ENCODE measurements at places on chromosomes 6 and 20.

- no peak for DNase-seq
Measured at GRCh38 chr20:17935186-17935585, 33.4 kb downstream of the SNX5 start.

- DNase-seq = no peak
Measured at GRCh38 chr6:70957284-70957617, 391 bp upstream of the B3GAT2 start.

- DNase-seq = peak; percentile 86
Measured at GRCh38 chr6:126721581-126722160, 381.8 kb downstream of the CENPW start.

DNA sequence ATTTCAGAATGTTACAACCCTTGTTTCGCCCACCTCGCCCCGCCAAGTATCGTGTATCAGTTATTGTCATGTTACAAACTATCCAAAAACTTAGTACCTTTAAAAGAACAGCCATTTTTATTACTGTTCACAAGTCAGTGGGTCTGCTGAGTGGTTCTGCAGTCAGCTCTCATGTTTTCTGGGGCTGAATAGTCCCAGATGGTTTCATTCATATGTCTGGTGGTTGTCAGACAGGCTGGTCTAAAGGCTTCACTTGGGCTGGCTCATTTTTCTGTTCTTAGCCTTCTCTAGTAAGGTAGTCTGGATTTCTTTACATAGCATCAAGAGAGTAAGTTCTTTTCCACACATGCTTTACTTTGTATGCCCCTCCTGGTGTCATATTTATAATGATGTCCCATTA is 8.6 kb downstream of the ZNF292 start:
- no peak for DNase-seq

DNA sequence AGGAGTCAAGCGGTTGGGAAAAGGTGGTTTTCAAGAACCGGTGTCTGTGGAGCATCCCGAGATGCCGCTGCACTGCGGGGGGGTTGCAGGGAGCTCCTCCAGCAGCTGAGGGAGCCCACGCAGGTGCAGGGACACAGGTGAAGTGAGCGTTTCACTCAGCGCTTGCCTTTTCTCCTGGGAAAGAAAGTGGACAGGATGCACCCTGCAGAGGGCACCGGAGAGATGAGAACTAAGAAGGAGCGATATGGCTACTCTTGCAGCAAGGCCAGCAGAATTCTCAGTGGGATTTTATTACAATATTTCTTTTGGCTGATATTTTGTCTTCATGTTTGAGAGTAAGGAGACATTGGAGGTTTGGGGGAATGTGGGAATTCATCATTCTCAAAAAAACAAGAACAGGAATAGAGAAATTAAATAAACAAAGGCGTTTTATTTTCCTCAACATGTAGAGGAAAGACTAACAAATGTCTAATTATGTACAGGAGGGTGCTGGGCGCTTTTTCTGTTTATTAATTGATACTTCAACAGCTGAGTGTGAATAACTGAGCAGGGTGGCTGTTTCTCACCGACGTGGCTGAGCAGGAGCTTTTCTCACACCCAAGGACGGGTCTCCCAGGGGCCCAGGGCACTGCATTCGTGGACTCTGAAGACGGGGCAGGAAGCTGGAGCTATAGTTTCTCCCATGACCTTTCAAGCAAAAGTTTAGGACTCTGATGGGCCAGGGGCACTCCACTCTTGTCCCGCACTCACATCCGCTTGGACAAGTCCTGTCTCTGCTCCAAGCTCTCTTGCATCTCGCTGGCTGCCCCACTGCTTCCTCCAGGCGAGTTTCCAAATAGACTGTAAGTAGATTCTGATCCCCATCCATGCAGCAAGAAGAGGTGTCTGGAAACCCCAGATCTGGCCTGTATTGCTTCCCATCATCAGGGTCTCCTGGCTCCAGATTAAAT is 176.1 kb downstream of the SMOC2 start:
- DNase-seq = no peak

DNA sequence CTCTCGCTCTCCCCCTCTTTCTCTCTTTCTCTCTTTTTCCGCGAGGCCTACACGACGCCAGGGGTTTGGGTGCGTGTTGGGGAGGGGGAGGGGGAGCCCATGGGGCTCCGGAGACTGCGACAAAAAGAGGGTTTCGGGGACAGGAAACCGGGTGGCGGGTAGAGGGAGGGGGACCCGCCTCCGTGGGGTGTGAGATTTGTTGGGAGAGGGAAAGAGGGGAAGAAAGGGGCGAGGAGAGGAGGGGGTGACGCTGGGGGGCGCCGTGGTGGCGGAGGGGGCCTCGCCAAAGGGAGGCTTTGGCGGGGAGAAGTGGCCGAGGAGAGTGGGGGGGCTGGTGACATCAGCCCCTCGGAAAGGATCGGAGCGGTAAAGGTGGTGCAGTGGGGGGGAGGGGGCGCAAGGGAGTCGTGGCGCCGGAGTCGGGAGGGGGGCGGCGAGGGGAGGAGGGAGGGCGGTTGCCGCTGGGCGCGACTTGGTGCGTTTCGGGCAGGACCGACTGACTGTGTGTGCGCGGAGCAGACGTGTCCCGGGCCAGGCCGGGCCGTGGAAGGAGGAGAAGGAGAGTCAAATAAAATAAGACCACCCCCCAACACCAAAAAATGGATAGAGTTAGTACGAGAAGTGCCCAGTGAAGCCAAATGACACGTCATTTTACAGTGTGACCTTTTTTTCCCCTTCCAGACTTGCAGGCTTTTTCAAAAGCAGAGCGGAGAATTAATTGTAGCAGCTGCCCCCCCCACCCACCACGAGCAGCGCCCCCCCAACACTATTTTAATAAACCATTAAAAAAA is 39.8 kb downstream of the GNAS start:
- no peak for DNase-seq

- no peak for DNase-seq
Measured at GRCh38 chr20:14717134-14717999, 380.0 kb upstream of the FLRT3 start.

DNA sequence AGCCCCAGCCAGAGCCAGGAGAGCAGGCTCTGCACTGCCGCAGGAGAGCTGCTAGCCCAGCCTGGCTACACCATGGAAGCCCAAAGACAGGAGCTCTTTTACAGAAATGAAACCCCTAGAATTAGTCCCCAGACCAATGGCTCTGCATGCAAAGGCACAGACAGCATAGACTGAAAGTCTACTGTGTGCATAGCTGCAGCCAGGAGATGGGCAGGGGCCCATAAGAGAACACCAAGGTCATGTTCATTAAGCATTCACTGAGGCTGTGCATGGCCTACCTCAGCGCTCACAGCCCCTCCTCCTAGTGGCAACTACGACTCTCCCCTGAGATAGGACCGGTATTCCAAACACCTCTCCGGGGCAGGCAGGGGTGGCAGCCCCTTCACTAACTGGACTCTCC is 34.9 kb downstream of the SNX5 start:
- no peak for DNase-seq

DNA sequence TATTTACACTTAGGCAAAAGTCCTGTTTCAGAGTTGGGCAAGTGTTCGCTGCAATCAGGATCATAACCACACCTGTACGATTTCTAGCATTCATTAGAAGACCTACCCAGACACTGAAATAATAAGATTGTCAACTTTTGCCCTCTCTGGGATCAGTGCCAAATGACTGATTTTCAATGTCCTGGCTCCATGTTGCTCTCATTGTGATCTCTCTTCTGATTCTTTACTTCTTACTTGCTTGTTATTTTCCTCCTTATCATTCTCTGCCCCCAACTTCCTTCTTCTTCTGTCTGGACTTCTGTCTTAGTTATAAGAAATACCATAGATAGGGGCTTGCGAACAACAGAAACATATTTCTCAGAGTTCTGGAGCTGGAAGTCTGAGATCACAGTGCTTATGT is 94.4 kb upstream of the BMP2 start:
- no peak for DNase-seq

DNA sequence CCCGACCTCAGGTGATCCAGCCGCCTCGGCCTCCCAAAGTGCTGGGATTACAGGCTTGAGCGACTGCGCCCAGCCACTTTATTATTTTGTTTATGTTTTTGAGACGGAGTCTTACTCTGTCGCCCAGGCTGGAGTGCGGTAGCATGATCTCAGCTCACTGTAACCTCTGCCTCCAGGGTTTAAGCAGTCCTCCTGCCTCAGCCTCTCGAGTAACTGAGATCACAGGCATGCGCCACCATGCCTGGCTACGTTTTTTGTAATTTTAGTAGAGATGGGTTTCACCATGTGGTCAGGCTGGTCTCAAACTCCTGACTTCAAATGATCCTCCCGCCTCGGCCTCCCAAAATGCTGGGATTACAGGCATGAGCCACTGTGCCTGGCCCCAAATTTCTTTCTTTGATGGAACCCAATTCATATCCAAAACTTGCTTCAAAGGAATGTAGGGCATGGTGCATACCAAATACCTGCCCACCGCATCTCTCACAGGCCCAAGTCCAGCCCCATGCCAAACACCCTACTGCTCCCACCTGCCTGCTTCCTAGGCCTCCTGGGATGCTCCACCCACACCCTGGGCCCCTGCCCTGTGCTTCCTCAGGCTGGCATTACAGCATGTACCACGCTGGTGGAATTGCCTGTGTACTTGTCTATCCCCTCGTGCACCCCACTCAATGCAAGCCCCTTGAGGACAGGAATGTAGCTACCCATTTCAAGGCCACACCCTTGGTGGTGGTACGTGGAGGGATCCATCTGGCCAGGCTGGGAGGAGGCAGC is 4.9 kb upstream of the HMGA1 start:
- DNase-seq = no peak

DNA sequence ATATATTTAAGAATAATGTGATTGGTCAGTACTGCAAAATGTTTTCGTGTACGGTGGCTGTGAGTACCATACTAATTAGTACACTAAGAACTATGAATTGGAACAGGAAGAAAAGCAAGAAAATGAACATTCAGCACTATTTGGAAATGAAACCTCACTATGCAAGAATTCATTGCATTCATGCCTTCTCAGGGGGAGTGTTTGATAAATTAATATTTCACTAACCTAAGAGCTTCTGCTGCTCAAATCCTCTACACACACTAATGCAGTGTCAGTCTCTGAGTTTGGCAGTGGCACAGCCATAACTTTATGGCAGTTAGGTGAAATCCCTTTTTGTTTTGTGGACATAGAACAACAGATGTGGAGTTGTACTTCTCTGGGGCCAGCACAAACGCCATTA is 60.1 kb downstream of the SLC16A10 start:
- DNase-seq = no peak

GRCh38 chr6:81906041-81906440 is 153.6 kb upstream of the TENT5A start:
- DNase-seq = no peak

GRCh38 chr6:45665859-45666258 is 288.1 kb upstream of the SUPT3H start:
- no peak for DNase-seq

GRCh38 chr6:90893400-90893799 is 306.5 kb upstream of the MAP3K7 start:
- no peak for DNase-seq

GRCh38 chr6:166097914-166098522 is 69.6 kb downstream of the TBXT start:
- DNase-seq = no peak

DNA sequence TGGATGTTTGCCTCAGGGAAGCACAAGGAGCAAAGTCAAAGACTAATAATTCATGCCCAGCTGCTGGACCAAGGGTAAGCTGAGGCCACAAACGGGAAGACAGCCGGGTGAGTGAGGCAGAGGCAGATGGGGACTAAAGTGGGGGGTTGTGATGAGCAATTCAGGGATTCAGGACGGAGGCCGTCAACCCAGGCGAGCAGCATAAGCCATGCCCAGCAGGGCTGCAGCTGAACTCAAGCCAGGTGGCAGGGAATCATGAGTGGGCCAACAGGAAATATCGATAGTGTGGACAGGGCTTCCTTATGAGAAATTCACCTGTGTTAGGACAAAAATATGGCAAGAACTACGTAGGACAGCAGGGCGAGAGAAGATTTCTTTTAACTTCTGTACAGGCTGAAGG is 246.8 kb downstream of the CDC5L start:
- DNase-seq = no peak

- no peak for DNase-seq
Measured at GRCh38 chr20:8805737-8806442, 263.0 kb upstream of the PLCB4 start.

GRCh38 chr6:160071805-160072690 is 49.6 kb upstream of the SLC22A1 start:
- no peak for DNase-seq

DNA sequence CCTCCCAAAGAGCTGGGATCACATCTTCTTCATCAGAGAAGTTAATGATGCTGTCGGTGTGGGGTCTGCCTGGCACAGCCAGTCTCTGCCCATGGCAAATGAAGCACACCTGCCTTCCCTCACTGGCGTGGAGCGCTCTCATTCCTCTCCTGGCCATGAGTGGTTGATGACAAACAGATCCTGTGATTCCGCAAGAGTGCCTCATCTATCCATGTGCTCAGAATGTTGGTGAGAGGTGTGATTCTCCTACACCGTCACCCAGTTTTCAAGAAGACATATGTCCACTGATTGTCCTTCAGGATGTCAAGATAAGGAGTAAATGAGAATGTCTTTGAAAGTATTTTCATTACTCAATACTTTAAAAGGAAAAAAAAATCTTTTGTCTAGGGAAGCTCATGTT is 97.5 kb upstream of the GGTLC1 start:
- DNase-seq = no peak

GRCh38 chr6:20426177-20427082 is 24.8 kb downstream of the E2F3 start:
- no peak for DNase-seq

- DNase-seq = no peak
Measured at GRCh38 chr6:5172897-5173474, 87.8 kb downstream of the LYRM4 start.

- no peak for DNase-seq
Measured at GRCh38 chr6:7731294-7731693, 5.4 kb downstream of the BMP6 start.

DNA sequence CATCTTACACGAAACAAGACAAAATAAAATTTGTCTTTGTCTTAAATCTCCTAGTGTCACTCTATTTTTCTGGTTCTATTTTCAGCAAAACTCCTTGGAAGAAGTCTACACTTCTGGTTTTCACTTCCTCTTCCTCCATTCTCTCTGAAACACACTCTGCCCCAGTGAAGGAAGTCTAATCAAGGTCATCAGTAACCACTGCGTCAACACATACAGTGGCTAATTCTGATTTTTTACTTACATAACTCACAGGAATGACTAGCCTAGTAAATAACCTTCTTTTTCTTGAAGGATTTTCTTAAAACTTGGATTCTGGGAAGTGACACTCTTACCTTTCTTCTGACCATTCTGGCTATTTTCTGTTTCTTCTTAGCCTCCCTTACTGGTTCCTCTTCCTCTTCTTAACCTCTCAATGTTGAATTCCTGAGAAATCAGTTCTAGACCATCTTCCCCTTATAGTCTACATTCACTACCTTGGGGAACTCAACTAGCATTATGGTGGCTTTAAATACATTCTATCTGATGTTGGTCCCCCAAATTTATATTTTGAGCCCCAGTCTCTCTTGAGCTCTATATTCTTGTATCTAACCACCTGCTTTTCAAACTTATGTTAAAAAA is 37.5 kb downstream of the AIG1 start:
- DNase-seq = no peak
